Activated T-helper 17 cell treated with anti-CD3 and anti-CD28 coated beads, Interleukin-2, amount 50 U/mL, for 72 hours (primary cell): ENCODE measurements at places on chromosomes 6 and 20.
A peak's percentile ranks its signal among the peaks of the same experiment; 100 is the strongest.

GRCh38 chr6:19362396-19362795 lies 474.8 kb upstream of the ID4 start:
- no peak for ATAC-seq

- no peak for ATAC-seq
Observed at GRCh38 chr6:56657354-56657753, 14.7 kb upstream of the DST start.

- no peak for ATAC-seq
Observed at GRCh38 chr20:48839154-48839917, 11.5 kb upstream of the PREX1 start.

GRCh38 chr6:15751721-15752350 lies 89.0 kb upstream of the DTNBP1 start:
- ATAC-seq, result no peak

- ATAC-seq, result no peak
Observed at GRCh38 chr6:133067960-133068359, 173.2 kb upstream of the EYA4 start.

DNA sequence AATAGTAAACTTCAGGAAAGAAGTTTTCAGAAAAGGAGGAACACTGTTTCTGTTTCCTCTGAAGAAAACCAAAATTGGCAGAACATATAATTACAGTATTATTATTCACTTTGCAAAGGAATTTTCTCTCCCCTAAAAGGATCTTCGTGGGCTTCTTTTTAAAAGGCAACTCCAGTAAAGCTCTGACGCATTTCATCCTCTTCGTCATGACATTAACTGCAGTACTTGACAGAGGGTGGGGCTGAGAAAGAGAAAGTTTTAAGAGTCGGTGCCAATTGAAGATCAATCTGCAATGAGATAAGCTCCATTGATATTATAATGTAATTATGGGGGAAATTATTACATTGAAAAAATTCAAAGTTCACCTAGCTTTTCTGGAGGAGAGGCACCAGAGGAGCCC lies 75.8 kb downstream of the MYB start:
- no peak for ATAC-seq

DNA sequence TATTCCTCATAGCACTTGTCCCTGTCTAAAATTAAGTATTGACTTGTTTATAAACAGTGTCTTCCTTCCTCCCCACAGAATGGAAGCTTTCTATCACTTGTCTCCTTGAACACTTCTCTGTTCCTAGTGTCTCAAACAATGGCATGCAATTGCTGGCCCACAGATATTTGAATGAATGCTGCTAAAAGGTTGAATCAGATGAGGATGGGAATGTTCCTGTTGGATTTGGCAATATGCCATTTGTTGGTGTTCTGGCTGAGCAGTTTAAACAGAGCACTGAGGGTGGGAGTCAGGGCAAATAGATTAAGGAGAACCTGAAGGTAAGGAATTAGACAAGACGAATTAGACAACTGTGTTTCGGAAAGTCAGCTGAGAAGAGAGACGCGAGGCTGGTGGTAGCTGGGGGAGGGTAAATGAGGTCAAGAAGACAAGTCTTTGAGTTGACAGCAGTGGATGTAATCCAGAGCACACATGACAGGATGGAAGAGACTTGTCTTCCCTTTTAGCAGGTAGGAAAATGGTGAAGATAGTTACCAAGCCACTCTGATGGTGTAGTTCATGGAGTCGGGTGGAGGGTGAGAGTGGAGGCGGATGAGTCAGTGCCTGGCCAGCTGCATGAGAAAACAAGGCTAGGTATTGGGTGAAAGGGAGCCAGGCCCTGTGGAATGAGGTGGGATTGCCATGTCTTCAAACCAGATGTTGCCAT lies 58.3 kb upstream of the GNRH2 start:
- peak; percentile 15 for ATAC-seq

GRCh38 chr20:43921227-43921780 lies 6.7 kb downstream of the TOX2 start:
- no peak for ATAC-seq

GRCh38 chr6:42028234-42029061 lies 21.9 kb upstream of the TAF8 start:
- peak; percentile 71 for ATAC-seq

DNA sequence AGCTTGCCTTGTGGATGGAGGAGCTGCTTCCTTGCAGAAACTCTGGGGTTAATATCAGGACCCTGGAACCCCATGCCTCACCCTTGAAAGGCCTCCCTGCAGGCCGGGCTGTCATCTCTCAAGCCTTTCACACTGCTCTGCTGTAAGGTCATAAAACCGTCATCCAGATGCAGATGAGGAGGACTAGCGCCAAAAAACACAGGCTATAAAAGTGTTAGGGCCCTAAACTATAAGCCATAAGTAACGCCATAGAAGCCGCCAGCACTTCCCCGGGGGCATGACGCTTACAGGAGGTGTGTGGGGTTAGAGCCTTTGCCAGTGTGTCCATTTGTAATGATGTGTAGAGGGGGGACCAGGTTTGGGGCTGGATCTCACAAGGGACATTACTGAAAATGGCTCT lies 47.6 kb downstream of the CDH4 start:
- no peak for ATAC-seq

- ATAC-seq, result no peak
Observed at GRCh38 chr6:92568541-92568940, 850.8 kb downstream of the EPHA7 start.

- ATAC-seq, result no peak
Observed at GRCh38 chr6:145116591-145117178, 618.6 kb downstream of the EPM2A start.

DNA sequence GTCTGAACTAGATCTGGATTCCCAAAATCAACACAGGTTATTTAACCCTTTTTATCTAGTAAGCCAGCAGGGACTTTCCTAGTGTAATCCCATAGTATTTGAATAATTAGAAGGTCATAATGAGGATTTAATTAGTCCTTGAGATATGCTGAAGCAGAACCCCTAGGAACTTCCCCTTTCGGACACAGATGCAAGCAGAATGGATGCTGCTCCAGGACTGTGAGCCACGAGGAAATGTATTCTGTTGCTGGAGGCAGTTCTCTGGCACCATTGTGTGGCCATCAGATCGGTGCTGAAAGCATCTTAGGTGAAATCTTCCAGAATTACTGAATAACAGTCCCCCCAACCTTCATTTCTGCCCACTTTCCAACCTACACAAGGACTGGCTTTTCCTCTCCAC lies 206.9 kb downstream of the TMEM242 start:
- ATAC-seq, result no peak

DNA sequence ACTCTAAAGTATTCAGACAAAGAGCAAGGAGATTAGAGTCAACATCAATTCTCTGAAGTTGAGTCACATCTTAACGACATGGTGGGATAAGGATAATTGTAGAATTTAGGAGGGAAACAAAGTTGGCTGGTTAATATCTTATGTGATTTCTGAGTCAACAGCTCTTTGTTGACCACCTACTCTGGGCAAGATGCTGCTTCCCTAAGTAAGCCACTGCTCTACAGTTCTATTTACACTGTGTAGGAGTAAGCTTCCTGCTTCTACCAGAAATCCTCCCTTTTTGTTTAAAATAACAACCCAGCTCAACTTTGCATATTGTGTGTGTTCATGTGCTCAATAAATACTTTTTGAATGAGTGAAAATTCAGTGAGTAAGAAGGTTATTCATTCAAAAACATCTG lies 3.1 kb downstream of the HS3ST5 start:
- ATAC-seq, result no peak

GRCh38 chr6:167731731-167732422 lies 94.8 kb upstream of the AFDN start:
- ATAC-seq, result no peak

- ATAC-seq, result no peak
Observed at GRCh38 chr6:69487688-69488087, 309.1 kb downstream of the LMBRD1 start.

DNA sequence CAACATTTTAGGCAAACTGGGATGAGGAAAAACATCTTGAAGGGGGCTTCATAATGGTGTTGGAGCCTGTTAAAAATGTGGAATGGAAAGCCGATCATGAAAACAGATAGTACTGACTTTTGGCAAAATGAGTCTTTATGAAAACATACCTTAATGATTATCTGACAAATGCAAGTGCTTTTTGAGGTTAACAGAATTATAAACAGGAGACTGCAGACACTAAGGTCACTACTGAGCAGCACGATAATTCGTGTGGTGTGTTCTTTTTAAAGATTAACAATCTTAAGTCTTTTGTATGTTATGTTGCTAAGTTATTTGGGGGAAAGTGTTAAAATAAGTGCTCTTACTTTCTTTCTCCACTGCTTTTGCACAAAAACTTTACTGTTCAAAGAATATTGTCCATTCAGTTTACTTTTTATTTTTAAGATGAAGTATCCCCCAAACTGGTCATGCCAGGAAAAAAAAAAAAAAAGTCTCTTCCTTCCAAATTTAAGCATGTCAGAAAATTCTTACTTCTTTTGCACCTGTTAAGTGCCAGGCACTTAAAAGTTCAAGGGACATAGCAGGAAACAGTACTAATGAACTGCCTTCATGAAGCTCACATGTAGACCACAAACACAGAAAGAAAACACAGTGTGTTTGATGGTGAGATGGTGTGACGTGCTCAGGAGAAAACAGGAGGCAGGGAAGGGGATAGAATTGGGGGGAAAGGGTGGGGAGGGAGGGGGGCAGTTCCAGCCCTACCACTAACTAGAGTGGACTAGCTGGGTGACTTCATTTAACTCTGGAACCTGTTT lies 73.2 kb downstream of the CDYL start:
- ATAC-seq, result no peak

GRCh38 chr6:42973926-42974325 lies 5.1 kb downstream of the PEX6 start:
- ATAC-seq, result no peak

GRCh38 chr6:17826301-17826700 lies 119.6 kb upstream of the NUP153 start:
- no peak for ATAC-seq
